Activated T-helper 1 cell treated with Interleukin-2 at 50 U/mL for 16 hours (primary cell): ENCODE measurements at places on chromosomes 3 and 15.

DNA sequence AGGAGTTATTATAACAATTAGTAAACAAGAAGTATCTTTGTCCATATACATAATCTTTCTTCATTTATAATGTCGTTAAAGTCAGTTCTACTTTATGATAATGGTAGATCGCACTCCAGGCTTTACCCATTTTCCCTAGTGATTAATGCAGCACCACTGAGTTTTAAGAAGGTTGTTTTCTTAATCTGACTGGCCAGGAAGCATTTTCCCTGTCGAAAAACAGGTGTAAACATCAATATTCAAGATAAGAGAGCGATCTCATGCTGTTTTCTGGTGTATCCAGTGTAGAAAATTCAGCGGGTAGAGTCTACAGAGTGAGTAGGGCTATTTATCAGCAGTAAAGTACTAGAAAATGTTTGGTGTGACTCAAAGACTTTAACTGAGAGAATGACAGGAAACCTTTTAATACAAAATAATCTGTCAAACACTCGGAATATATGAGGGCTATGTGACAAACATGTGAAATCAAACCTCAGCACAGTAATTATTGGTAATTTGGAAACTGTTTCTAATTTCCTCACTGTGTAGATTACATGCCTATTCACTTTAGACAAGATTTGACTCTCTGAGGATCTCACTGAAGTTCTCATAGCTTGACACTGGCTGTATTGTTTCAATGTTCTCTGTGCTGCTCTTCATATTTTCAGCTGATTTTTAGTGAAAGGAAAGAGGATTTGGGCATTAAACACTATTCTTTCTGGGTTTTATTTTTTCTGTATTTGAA lies 1013.2 kb downstream of the VGLL3 start:
- DNase-seq = no peak

DNA sequence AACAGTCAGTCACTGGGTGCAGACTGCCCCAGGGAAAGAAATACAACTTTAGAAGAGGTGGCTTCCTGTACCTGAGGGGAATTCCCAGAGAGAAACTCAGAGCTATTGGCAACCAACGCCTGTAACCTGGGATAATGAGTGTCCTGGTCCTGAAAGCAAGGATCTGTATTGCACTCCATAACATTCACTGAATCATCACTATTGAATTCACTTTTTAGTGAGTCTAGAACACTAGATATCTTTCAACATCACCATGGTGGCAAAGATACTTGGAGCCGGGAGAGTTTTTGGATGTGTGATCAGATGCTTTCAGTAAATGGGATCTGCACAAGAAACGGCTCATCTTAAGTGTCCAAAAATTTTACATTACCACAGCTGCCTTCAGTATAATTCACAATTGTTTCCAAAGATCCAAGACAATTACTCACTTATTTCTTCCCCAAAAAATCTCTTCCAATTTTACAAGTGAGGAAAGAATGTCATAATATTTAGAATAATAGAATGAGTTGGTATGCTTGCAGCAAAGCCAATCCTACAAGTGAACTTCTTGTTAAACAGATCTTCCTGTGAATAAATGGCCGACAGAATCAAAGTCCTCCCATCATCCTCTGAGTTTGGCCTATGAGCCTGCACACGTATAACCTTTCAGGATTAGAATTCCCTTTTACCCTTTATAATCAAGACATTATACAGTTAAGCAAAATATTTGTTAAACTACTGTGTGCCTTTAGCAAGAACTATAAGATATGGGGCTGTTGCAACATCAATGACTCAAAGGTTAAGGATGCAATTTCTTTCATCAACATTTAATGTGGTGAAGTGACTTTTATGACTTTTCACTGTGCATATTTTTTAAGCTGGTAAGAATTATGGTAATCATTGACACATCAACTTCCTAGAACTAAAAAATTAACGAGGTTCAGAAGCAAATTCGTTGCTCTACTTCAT lies 243.3 kb upstream of the COL8A1 start:
- DNase-seq = no peak

- DNase-seq = no peak
Measured at GRCh38 chr3:71629289-71629688, 45.8 kb upstream of the FOXP1 start.

GRCh38 chr15:47552978-47553608 lies 164.2 kb upstream of the SEMA6D start:
- DNase-seq = no peak

DNA sequence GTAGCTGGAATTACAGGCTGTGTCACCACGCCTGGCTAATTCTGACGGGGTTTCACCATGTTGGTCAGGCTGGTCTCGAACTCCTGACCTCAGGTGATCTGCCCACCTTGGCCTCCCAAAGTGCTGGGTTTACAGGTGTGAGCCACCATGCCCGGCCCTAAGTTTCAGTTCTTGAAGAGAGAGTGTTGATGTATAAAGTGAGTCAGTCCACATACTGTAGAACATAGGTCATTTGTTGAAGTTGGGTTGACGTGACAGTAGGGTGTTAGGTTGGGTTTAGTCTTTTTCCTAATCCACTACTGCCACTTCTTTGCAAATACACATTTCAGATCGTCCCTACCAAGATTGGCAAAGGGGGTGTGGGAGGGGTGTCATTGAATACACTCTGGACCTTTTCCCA lies 15.2 kb downstream of the DNAJC19 start:
- DNase-seq = no peak

DNA sequence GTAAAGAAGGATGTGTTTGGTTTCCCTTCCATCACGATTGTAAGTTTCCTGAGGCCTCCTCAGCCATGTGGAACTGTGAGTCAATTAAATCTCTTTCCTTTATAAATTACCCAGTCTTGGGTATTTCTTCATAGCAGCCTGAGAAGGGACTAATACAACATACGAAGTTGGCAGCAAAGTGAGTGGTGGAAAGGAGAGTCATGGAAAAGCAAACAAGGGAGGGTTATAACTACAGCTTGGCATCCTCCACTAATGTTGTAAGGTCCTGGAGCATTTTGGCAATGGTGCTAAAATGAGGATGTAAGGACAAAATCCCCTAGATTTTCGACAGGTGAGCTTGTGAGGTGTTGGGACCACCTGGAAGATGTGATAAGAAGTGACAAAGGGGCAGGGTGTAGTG lies 5.8 kb upstream of the TMEM41A start:
- no peak for DNase-seq

DNA sequence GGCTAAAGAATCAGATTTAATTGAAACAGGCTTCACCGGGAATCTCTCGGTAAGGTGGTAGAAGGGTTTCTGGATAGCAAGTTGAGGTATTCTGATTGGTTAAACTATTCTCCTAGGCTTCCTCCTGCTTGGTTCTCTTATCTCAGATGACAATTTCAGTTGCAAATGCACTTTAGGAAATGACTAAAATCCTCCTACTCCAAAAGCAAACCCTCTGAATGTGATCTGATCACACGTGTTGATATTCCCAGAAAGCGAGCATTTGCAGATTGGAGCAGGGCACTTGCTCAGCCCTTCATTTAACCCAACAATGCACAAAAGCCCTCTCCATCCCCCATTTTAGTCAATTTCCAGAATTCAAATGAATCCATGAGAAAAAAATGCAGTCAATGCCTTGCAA lies 55.6 kb upstream of the ICE2 start:
- DNase-seq = no peak

- no peak for DNase-seq
Measured at GRCh38 chr15:53534105-53534839, 225.2 kb downstream of the WDR72 start.

GRCh38 chr15:69824075-69824876 lies 273.4 kb downstream of the TLE3 start:
- DNase-seq = no peak

- no peak for DNase-seq
Measured at GRCh38 chr15:49438962-49439631, 16.1 kb downstream of the FGF7 start.
